ENCODE measurements at places on chromosomes 1 and 21.

DNA sequence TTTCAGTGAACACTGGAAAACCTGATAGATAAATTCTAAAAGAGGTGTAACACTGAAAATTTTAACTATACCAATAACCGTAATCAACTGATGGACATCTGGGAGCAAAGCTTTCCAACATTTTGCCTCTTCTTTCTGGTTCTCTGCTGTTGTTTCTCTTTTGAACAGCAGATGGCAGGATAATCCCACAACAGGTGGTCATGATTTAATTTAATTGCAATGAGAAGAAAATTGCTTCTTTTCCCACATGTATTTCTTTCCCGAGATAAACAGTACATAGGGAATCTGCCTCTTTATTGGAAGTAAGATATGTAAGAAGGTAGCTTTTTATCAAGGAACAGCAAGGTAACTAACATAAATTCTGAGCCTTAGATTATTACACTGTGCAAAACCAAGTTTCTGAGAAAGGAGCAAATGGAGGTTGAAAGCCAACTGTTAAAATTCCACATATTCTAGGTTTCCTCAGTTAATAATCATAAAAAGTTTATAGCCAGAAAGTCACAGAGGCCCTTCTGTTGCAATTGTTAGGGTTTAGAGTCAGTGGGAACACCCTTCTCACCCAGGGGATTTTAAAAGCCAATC, 72.9 kb downstream of the RPS6KA1 start:
- DNase-seq: peak; percentile 77

DNA sequence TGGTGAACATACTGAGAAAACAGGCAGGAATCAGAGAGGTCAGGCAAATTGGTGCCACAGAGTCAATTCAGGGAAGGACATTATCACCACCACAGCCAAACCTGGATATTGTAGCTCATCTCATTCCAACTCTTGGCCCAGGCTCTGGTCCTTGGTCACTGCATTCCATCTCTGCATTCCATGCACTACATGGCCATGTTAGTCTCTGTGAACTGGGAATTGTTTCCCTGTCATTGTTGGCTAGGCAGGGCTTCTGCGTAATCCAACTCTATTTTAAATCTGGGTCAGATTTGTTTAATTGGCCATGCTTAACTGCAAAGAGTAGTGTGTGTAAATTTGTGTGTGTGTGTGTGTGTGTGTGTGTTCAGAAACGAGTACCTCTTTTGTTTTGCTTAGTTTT, 837.6 kb upstream of the ADAMTS5 start:
- DNase-seq: no peak

- no peak for DNase-seq
These were observed 80.2 kb upstream of the GADD45A start for GRCh38 chr1:67604778-67605177.

- DNase-seq: no peak
These were observed 202.6 kb downstream of the NFIA start for GRCh38 chr1:61284936-61285335.

DNA sequence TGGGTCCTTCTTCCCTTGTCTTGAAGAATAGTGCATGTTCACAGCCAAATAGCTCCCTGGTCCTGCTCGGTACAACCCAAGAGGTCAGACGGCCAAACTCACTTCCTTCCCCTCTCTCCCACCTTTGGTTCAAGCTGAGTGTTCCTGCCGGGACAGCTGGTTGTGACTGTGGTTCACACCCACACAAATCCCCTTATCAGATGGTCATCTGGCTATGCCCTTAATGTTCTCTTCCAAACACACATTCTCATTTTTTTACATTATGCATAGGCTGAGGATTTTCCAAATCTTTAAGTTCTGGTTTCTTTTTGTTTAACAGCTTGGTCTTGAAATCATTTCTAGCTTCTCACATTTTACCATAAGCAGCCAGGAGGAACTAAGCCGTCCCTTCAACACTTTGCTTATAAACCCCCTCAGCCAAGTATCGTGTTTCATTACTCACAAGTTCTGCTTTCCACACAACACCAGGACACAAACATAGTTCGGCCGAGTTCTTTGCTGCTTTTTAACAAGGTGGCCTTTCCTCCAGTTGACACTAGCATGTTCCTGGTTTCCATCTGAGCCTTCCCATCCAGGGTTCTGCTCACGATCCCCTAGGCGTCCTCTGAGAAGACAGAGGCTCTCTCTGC, 19.7 kb upstream of the TSPEAR start:
- DNase-seq: no peak

- DNase-seq: no peak
These were observed 49.1 kb upstream of the DR1 start for GRCh38 chr1:93296555-93297154.
